ENCODE measurements at places on chromosomes 5 and 9. TPM values are rescaled to one million over a fixed set of nuclear protein-coding genes. Genes with fewer than 3 reads are reported as not detected.

DNA sequence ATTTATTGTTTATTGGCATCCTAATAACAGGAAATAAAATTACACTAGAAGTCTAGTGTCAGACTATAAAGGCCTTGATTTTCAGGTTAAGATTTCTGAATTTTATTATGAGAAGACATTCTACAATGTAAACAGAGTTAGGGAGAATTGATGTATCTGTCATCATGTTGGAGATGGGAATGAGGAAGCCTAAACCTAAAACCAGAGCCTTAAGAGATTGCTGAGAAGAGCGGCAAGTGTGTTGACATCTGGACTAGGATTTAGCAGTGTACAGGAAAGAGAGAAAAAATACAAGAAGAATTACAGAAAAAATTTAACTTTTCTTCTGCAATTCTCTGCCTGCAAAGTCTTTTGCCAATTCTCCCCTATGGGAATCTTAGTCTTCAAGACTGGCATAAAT, 525.5 kb downstream of the NR2F1-AS1 start:
- H3K36me3 ChIP-seq: no peaks in the 10 kb centered on the region
- peaks cover 5% of the 10 kb centered on the region for H3K4me1 ChIP-seq
- H3K27ac ChIP-seq: no peak overlapping the region
- H3K4me3 ChIP-seq: no peak overlapping the region

DNA sequence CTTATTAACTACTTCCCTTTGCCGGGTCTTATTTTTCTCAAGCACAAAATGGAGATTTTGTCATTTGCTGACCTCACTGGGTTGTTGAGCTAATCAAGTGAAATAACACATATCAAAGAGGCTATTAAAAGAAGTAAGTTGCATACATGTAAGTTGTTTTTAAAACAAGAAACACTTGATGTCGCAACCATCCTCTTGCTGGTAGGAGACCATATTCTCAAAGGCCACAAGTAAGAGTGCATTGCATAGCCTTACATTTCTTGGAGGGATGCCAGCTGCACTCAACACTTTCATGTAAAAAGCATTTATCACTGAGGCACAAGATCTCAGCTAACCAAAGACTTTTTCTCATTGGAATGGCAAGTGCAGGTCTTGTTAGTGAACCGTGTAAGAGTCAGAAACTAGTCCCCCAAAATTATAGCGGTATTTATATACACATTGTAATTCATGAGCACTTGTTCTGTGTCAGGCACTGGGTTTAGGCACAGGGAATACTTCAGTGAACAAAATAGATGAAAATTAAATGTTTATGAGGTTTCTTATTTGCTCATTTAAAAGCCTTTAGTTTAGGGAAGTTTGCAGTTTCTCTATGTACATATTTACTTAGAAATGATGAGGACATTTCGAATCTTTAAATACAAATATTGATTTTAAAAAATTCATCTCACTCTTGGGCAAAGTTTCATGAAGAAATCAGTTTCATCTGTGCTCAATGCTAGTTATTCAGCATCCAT, 72.0 kb downstream of the ZFAND5 start:
- H3K27me3 ChIP-seq: no peaks in the 10 kb centered on the region
- peak overlapping the region; percentile 79 for H3K27ac ChIP-seq
- no peak overlapping the region for H3K4me3 ChIP-seq
- H3K36me3 ChIP-seq: no peaks in the 10 kb centered on the region
- H3K4me1 ChIP-seq: peaks cover 23% of the 10 kb centered on the region

DNA sequence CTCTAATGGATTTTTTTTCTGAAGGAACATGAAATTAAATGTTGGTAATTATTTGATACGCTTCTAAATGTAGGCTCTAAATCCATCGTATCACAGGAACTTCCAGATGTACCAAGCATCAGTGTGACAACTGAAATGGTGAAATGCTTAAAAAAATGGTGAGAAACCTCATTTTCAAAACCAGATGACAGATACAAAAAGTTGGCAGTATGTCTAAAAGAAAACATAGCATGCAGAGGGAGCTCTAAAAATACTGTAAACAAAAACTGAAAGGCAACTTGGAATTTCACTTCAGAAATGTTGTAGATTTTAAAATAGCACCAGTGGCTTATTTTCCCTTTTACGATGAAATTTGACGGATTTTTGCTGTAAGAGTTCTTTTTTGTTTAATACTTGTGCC, 1043.6 kb upstream of the WWC1 start:
- no peak for DNase-seq
- no peak overlapping the region for H3K27ac ChIP-seq
- H3K4me1 ChIP-seq: no peaks in the 10 kb centered on the region
- H3K27me3 ChIP-seq: no peaks in the 10 kb centered on the region
- no peak overlapping the region for H3K4me3 ChIP-seq

GRCh38 chr5:139655727-139656271, 7.7 kb downstream of the CXXC5 start:
- peak; percentile 82 for DNase-seq
- H3K4me1 ChIP-seq: peaks cover 95% of the 10 kb centered on the region
- peak overlapping the region; percentile 93 for H3K27ac ChIP-seq
- no peaks in the 10 kb centered on the region for H3K27me3 ChIP-seq
- no peaks in the 10 kb centered on the region for H3K36me3 ChIP-seq

DNA sequence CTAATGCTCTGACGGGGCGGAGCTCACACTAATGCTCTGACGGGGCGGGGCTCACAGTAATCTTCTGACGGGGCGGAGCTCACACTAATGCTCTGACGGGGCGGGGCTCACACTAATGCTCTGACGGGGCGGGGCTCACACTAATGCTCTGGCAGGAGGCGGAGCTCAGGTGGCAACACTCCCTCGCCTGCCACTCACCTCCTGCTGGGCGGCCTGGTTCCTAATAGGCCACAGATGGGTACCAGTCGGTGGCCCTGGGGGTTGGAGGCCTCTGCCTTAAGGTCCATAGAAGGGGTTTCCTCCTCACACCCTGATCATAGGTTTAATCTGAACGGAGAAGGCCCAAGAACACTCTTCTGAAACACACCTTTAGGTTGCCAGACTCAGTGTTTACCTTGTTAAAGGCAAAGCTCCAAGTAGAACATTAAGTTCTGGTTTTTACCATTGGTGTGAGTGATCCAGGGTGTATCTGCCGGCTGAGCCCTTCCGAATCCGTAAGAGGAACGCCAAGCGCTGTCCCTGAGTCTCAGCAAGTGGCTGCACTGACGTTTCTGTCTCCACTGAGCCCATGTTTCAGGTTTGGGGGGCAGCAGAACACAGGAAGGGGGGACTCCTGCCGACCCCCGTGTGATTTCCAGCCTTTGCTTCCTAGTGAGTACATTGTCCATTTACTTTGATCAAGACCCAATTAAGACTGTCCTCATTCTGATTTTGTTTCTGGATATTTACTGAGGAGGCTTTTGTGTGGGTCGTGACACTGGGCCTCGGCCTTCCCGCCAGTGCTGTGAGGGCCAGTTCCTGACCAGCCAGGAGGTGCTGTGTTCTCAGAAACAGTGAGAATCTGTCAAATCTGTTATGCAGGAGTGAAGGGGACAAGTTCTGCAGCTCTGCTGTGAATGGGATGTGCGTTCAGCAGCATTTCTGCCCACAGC, 24.6 kb upstream of the LRRC14B start:
- no peak overlapping the region for H3K4me3 ChIP-seq
- DNase-seq: no peak
- H3K27ac ChIP-seq: no peak overlapping the region
- H3K27me3 ChIP-seq: no peaks in the 10 kb centered on the region

DNA sequence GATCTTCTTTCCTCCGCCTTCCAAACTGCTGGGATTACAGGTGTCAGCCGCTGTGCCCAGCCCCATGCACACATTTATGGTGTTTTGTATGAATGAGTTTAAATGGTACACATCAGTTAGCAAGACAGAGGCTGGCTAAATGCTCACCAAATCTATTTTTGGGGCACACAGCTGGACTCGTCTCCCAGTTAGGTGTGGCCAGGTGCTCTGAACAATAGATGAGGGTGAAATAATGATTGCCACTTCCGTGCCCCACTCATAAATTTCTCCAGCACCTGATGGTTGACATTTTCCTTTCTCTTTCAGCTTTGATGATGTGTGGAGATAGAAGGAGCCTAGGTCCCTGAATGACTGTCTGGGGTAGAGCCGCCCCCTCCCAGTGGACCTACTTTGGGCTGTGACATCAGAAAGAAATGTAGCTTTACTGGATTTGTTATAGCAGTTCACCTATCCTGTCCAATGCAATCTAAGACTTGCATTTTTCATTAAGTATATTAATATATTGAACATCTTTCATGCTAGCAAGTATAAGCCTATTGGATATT, 8.6 kb upstream of the RAPGEF1 start:
- no peaks in the 10 kb centered on the region for H3K27me3 ChIP-seq
- no peak overlapping the region for H3K4me3 ChIP-seq
- no peak for DNase-seq
- H3K36me3 ChIP-seq: no peaks in the 10 kb centered on the region

DNA sequence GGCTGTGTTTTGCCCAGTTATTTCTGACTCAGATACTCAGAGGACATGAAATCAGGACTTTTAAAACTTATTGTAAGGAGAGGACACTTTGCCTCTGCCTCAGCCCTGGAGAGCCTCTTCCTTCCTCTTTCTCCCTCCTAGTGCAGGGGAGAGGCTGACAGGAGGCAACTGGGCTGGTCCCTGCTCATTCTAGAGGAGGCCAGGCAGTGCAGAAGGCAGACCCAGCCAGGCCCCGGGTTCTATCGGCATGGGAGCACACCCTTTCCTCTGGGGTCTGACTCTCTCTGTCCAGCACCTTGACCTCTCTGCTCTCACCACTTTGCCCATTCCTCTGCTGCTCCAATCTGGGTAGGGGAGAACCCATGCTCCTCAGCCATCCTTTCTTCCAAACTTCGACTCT, 16.0 kb upstream of the SMIM32 start:
- H3K4me1 ChIP-seq: no peaks in the 10 kb centered on the region
- no peaks in the 10 kb centered on the region for H3K36me3 ChIP-seq

- no peaks in the 10 kb centered on the region for H3K27me3 ChIP-seq
- H3K36me3 ChIP-seq: no peaks in the 10 kb centered on the region
- no peak overlapping the region for H3K27ac ChIP-seq
- H3K4me3 ChIP-seq: no peak overlapping the region
- no peak for DNase-seq
- no peaks in the 10 kb centered on the region for H3K4me1 ChIP-seq
Measured at GRCh38 chr5:6849316-6850105, 136.3 kb downstream of the TENT4A start.

DNA sequence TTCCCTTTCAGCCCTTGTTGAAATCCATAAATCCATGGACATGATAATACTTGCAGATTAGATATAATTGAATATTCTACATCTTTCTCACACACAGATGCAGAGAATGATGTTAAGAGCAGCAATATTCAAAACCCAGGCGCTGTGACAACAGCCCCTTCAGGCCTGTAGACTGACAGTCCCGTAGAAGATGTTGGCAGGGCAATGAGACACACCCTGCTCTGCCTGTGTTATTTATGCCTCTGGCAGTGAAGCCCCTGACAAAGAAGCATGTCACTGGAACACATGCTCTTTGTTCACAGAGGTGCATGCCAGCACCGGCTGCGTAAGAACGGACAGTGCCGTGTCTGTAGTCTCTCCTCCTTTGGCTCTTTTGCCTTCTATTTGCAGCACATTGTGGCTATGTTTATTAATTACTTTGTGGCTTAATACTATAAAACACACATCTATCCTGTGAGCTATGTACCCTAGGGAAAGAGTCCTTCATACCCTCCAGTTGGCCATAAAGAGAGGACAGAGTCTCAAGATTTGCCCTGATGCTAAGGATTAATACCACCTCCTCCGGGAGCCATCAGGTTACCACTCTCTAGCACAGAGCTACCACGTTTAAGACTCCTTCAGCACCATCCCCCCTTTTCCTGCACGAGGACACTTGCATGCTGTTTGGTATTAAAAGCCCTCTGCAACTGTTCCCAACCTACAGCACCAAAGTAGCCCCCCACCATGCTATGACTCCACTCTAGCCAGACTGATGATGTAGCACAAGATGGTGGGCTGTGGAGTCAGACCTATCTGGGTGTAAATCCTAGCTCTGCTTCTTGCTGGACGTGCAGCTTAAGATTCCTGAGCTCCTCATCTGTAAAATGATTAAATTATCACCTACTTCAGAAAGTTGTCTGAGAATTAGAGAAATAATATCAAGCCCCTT, 2.0 kb upstream of the ANP32B start:
- H3K4me1 ChIP-seq: peaks cover 17% of the 10 kb centered on the region
- H3K27me3 ChIP-seq: no peaks in the 10 kb centered on the region
- no peak overlapping the region for H3K4me3 ChIP-seq
- H3K27ac ChIP-seq: peak overlapping the region; percentile 90

- no peak overlapping the region for H3K27ac ChIP-seq
- DNase-seq: peak; percentile 15
- peaks cover 12% of the 10 kb centered on the region for H3K4me1 ChIP-seq
- no peak overlapping the region for H3K4me3 ChIP-seq
Measured at GRCh38 chr9:109346904-109347303, 26.0 kb upstream of the EPB41L4B start.

DNA sequence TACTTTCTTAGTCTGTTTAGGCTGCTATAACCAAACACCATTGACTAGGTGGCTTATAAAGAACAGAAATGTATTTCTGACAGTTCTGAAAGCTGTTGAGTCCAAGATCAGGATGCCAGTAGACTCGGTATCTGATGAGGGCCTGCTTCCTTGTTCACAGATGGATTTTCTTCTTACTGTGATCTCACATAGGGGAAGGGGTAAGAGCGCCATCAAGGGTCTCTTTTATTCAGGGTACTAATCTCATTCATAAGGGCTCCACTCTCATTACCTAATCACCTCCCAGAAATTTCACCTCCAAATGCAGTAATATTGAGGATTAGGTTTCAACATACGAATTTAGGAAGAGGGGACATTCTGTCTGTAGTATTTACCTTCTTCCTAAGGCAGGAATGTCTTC, 384.0 kb upstream of the DMAC1 start:
- no peaks in the 10 kb centered on the region for H3K4me1 ChIP-seq
- no peak for DNase-seq
- no peak overlapping the region for H3K4me3 ChIP-seq
- no peak overlapping the region for H3K27ac ChIP-seq

GRCh38 chr9:116572095-116572748, 114.9 kb upstream of the TRIM32 start:
- no peaks in the 10 kb centered on the region for H3K36me3 ChIP-seq
- H3K4me1 ChIP-seq: peaks cover 31% of the 10 kb centered on the region
- DNase-seq: peak; percentile 93
- peak overlapping the region; percentile 31 for H3K27ac ChIP-seq
- H3K27me3 ChIP-seq: no peaks in the 10 kb centered on the region

GRCh38 chr5:4205398-4205797, 609.8 kb downstream of the IRX1 start:
- DNase-seq: no peak
- H3K4me1 ChIP-seq: peaks cover 3% of the 10 kb centered on the region
- no peak overlapping the region for H3K4me3 ChIP-seq
- H3K27me3 ChIP-seq: peaks cover under 1% of the 10 kb centered on the region
- no peaks in the 10 kb centered on the region for H3K36me3 ChIP-seq
- no peak overlapping the region for H3K27ac ChIP-seq

The ANKRD31 gene
- 0.60 TPM for total RNA-seq

The C9orf50 gene
- not detected for total RNA-seq

The NME5 gene
- 2.3 TPM for total RNA-seq

The IL17B gene
- total RNA-seq: not detected

The SPATA31D4 gene
- total RNA-seq: not detected

Measured in hepatocyte (in vitro differentiated cells).